ENCODE measurements at places on chromosomes 11 and 22.

- no peak for DNase-seq
Measured at GRCh38 chr11:16312233-16312765, 44.0 kb downstream of the SOX6 start.

GRCh38 chr11:46387919-46388618, 3.5 kb downstream of the CHRM4 start:
- no peak for DNase-seq

DNA sequence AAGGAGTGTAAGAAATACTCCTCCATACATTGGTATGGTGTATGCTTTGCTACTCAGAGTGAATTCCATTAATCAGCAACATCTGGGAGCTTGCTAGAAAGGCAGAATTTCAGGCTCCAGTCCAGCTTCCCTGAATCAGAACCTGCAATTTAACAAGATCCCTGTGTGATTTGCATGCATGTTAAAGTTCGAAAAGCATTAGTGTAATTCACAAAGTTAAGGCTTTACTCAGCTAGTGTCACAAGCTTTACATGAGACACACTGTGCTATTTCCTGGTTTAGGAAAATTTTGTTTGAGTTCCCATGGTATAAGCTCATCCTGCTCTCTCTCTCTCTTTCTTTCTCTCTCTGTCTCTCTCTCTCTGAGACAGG, 37.0 kb upstream of the HEPHL1 start:
- no peak for DNase-seq

- no peak for DNase-seq
Measured at GRCh38 chr11:118908901-118909618, 16.7 kb downstream of the BCL9L start.

DNA sequence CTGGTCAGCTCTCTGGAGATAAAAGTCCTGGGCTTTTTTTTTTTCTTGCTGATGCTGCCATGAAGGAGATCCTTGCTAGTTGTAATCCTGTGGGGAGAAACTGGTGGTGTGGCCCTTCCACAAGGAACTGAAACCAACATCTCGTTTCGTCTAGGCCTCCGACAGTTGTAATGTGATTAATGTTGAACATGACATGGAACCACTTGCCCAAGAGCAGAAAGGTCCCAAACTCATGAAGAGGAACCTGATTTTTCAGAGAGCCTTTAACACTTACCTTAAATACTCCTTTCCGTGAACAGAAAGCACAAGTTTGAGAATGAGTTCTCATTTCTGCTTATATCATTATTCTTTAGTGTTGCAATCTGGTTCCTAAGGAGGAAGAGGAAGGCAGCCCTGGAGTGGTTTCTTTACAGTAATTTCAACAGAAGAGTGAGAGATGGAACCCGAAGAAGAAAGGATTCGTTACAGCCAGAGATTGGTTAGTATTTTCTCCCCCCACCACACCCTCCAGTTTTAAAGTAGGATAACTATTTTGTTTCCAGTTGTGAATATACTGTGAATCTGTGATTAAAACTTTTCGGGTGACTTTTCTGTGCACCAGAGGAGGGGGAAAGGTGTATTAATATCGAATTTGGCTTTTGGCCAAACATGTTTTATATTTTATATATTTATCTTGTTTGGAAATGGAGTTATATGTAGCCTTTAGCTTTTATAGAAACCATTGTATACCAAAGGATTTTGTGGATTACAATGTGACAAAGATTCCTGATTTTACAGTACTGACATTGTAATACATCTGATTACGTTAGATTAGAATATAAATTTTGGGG, 2.0 kb downstream of the KDM2A start:
- no peak for DNase-seq

GRCh38 chr22:27809226-27809603, 7.7 kb upstream of the MN1 start:
- DNase-seq: no peak

DNA sequence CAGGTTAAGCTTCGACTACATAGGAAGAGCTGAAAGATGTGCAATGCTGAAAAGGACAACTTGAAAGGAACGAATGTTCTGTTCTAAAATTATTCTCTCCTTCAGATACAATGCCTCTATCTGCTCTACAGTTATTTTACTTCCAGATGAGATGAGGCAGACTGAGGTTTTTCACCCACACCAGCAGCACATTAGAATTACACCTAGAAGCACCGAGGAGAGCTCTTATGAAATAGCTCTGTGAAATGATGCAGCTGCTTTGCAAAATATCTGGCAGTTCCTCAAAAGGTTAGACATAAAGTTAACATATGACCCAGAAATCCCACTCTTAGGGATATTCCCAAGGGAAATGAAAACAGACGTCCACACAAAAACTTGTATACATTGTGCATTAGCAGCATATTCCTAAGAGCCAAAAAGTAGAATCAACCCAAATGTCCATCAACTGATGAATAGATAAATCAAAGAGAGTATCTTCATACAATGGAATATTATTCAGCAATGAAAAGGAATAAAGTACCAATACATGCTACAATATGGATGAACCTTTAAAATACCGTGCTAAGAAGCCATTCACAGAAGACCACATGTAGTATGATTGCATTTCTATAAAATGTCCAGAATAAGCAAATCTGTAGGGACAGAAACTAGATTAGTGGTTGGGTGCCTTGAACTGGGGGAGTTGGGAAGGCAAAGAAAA, 34.5 kb downstream of the WT1 start:
- no peak for DNase-seq

DNA sequence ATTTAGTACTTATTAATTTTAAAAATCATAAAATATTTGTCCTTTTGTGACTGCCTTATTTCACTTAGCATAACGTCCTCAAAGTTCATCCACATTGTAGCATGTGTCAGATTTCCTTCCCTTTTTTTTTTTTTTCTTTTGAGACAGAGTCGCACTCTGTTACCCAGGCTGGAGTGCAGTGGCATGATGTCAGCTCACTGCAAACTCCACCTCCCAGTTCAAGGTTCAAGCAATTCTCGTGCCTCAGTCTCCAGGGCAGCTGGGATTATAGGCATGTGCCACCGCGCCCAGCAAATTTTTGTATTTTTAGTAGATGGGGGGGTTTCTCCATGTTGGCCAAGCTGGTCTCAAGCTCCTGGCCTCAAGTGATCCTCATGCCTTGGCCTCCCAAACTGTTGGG, 10.6 kb downstream of the RAB6A start:
- DNase-seq: no peak

DNA sequence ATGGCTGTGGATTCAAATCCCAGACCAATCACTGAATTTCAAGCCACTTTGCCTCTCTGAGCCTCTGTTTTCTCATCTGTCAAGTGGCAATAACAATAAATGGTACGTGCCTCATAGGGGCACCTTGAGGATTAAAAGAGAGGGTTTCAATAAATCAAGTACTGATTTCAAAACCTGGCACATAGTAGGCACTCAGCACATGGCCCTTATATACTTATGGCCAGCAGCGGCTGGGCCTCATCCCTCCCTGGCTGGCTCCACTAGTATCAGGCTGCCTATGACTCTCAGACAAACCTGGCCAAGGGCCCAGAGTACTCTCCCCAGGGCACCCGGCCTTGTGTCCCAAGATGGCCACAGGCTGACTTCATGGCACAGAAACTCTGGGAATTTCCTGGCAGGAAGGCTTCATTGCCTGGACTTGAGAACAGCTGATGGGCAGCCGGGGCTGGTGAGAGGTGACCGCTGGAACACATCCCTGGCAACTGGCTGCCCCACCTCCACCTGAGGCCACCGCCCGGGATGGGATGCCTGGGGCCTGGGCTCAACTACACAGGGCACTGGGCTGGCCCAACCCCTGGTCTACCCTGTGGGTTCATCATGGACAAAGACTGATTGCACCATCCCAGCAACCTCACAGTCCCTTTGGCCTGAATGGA, 3.4 kb downstream of the FADS3 start:
- no peak for DNase-seq

DNA sequence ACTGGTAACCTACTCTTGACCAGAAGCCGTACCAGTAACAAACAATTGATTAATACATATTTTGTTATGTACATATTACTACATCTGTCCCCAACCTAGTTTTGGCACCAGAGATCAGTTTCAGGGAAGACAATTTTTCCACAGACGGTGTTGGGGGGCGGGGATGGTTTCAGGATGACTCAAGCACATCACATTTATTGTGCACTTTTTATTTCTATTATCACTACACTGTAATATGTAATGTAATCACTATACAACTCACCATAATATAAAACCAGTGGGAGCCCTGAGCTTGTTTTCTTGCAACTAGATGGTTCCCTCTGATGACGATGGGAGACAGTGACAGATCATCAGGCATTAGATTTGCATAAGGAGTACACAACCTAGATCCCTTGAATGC, 15.5 kb downstream of the DGCR8 start:
- DNase-seq: no peak

DNA sequence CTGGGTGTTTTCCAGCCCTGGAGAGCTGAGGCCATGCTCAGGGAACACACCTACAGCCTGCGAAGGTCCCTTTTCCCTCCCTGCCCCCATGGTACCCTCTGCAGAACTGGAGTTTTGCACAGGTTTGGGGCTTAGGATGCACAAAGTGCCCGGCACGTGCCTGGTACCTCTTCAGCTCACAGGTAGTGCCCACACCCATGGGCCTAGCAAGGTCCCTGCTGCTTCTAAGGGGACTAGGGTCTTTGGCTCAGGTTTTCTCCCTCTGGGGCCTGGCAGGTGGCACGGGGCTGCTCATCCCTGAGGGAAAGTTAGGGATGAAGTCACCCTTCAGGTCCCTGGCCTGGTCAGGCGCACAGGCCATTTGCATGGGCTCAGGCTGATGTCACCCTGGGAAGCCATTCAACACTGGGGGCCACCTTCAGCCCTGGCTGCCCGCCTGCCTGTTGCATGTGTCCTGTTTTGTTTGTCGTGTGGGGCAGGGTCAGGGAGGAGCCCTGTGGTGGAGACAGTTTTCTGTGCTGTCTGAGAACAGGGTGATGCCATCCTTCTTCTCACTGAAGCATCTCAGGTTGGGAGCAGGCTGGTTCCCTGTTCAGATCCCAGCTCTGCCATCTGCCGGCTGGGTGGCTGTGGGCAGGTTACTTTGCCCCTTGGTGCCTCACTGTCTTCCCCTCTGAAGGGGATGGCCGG, 68.3 kb upstream of the CRYBB3 start:
- DNase-seq: no peak

DNA sequence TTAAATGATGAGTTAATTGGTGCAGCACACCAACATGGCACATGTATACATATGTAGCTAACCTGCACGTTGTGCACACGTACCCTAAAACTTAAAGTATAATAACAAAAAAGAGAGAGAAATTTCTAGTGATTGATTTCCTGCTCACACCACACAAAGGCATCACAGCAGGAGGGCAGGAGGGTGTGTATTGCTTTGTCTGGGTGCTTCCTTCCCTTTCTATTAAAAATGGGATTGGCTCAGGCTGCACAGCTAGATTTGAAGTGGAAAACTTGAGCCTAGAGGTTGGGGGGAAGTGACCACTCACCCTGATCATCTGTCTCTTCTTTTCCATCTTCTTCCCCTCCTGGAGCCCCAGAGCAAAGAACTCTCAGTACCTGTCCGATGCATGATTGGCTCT, 944 bp upstream of the SCGB1D2 start:
- DNase-seq: no peak

DNA sequence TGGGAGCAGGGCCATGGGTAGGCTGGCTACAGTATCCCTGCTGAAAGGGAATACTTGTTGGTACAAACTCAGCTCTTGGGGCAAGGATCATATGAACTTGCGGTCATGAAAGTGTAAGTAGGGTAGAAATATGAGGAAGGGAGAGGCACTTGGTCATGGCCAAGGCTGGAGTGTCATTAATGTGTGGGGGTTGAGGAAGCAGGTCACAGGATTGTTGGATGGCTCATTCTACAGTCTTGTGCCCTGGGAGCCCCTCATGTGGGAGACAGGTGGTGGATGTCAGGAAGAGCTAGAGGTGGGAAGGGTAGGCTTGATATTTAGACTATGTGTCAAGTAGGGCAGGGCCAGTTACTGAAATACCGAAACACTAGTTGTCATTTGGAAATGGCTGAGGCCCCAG, 95.5 kb downstream of the RRM1 start:
- DNase-seq: no peak

DNA sequence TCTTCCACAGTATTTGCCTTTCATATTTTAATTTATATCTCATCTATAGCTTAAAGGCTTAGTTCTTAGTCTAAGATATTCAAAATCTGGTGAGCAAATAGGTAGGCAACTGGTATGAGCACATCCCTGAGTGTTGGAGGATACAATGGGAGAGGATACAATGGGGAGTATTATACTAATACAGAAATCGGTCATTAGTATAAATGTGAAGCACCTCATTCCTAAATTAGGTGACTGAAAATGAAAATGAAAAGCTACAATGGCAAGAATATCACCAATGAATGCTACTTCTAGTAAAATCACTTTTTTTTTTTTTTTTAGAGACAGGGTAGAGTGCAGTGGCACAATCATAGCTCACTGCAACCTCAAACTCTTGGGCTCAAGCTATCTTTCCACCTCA, 21.0 kb downstream of the ENTHD1 start:
- no peak for DNase-seq

GRCh38 chr11:9688716-9689511, 25.0 kb downstream of the SWAP70 start:
- DNase-seq: no peak

DNA sequence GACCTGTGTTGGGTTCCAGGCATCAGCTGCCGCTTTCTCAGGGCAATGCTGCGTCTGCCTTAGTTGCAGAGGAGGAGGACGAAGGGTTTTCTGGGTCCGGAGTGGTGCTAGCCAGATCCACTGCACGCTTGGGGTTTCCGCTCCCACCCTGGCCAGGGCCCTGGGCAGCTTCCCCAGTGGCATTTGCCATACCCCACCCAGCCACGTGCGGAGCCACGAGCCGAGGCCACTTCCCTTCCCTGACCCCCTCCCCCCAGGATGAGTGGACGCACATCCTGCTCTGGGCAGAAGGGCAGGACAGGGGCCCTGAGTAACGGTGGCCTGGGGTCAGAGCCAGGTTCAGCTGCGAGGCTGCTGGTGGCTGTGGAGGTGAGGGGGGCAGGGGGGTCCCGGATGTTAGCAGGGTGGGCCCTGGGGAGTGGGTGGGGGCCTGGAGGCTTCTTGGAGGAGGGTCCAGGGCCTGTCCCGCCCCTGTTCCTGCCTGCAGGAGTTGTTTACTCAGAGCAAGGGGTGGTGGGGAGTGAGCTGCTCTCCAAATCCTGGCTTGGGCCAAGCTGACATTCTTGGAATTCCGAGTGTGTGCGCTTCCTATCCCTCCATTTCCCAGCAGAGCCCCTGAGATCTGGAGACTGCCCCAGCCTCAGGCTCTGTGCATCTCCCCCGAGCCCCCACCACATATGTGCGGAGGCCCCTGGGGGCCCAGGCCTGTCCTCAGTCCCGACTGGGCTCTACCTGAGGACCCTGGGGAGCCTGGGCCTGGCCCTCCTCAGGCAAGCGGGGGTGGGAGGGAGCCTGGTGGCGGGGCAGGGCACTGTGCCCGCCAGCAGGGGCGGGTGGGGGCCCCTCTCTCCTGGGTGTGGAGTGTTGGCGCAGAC, 1.4 kb downstream of the TSPAN4 start:
- DNase-seq: no peak

All from activated T-helper 2 cell treated with anti-CD3 and anti-CD28 coated beads, Interferon-gamma antibody, Interleukin-2, Interleukin-4, amounts not matched to agents 10 μg/mL and 5 μg/mL and 100 μg/mL, durations not matched to agents 14 hours and 24 hours and 36 hours (primary cell).